ENCODE measurements at places on chromosomes 3 and 15.

DNA sequence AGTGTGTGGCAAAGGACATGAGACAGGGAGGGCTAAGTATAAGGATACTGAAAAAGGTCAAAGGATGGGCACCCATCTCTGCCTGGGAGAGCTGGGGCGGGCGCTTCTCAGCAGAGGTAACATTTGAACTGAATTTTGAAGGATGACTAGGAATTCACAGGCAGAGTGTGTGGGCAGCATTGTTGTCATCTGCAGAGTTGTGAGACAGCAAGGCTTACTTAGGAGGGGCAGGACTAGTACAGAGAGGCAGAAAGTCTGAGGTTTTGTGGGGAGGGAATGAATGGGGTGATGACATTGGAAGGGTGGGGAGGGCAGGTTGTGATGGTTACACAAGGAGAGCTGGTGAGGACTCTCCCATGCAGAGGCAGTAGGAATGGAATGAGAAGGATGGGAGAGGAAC lies 84.1 kb upstream of the PRR23C start:
- DNase-seq: no peak
- H3K4me1 ChIP-seq: no peaks in the 10 kb centered on the region
- H3K36me3 ChIP-seq: no peaks in the 10 kb centered on the region

- no peaks in the 10 kb centered on the region for H3K27me3 ChIP-seq
- no peak for DNase-seq
- peak overlapping the region; percentile 98 for H3K4me3 ChIP-seq
- H3K36me3 ChIP-seq: no peaks in the 10 kb centered on the region
Observed at GRCh38 chr3:49410846-49411534, 786 bp downstream of the RHOA start.

DNA sequence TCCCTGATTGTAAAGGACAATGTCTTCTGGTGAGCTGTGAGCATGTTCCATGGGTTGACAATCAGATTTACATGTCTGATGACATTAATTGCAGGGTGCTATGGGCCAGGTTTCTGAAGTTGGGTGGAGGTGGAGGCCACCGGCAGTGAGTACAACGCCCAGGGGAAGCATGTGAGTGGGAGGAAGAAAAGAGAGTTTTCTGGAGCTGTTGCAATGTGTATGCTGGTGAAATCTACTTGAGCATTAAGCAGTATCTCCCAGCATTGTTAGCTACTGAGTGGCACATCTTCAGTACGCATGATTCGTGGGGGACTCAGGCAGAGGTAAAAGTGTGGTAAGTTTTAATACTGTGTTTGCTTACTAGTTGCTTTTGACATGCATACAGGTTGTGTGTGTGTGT lies 26.6 kb downstream of the TMEM45A start:
- no peaks in the 10 kb centered on the region for H3K4me1 ChIP-seq
- H3K27me3 ChIP-seq: no peaks in the 10 kb centered on the region

GRCh38 chr3:30933478-30934207 lies 39.2 kb upstream of the GADL1 start:
- H3K4me1 ChIP-seq: no peaks in the 10 kb centered on the region
- H3K27me3 ChIP-seq: no peaks in the 10 kb centered on the region
- no peaks in the 10 kb centered on the region for H3K36me3 ChIP-seq
- DNase-seq: no peak
- H3K27ac ChIP-seq: no peak overlapping the region
- H3K4me3 ChIP-seq: no peak overlapping the region

GRCh38 chr15:41557673-41558399 lies 1.2 kb upstream of the TYRO3 start:
- H3K4me1 ChIP-seq: no peaks in the 10 kb centered on the region
- H3K36me3 ChIP-seq: no peaks in the 10 kb centered on the region
- no peak overlapping the region for H3K27ac ChIP-seq
- DNase-seq: no peak
- H3K27me3 ChIP-seq: no peaks in the 10 kb centered on the region

- H3K4me1 ChIP-seq: no peaks in the 10 kb centered on the region
- H3K36me3 ChIP-seq: no peaks in the 10 kb centered on the region
- no peak for DNase-seq
- peak overlapping the region; percentile 99 for H3K4me3 ChIP-seq
- H3K27ac ChIP-seq: peak overlapping the region; percentile 67
Observed at GRCh38 chr3:47475029-47475569, 642 bp downstream of the SCAP start.

DNA sequence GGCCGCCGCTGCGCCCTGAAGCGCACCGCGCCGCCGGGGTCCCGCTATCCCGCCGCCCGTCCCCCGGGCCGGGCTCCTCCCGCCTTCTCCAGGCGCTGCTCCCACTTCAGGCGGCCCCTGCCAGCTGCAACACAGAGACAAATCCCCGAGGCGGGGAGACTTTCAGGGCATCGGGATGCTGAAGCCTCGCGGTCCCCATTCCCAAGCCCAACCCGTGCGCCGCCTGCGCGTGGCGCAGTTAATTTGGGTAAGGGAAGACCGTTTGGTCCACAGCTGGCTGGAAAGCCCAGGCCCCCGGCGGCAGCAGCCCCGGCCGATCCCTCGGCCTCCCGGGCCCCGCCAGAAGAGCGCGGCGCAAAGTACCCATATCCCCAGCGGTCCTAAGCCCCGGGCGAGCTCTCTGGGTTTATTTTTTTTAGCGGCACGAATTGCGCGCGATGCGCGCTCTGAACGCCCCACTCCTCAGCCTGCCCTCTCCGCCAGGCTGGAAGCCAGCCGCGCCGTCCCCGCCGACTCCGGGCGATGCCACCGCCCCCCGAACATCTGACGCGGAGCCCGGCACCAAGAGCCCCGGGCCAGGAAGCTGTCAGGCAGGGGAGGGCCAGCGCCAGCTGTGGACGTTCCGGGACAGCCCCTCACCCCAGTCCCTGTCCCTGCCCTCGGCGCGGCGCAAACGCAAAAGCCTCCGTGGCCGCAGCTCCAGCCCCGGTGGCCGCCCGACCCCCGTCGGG lies 517 bp downstream of the FBN1 start:
- no peaks in the 10 kb centered on the region for H3K4me1 ChIP-seq
- H3K36me3 ChIP-seq: no peaks in the 10 kb centered on the region
- peak overlapping the region; percentile 74 for H3K27ac ChIP-seq
- H3K4me3 ChIP-seq: peak overlapping the region; percentile 58

DNA sequence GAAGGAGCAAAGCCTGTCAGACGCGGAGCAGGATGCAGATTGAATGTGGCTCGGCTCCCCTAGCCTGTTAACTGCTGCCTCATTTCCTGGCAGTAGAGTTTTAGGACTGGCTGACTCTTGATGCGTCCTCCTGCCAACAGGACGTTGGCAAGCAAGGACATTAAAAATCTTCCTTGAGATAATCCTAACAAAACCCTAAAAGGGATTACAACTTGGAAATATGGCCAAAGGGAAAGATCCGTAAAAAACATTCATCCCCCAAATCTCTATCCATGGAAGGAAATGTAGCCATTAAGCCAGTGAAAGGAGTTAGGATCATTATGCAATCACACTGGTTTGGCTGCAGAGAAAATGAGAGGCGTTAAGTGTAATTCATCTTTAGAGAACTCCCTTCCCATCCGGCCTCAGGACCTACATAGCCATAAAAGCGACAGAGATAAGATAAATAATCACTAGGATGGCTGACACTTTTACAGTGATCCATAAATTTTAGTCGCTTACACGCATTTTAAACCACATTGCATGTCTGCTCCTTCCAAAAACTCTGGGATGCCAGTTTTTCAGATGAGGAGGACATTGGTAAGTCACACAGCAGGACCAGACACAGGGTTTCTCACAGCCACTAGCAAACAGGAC lies 44.5 kb upstream of the C3orf80 start:
- H3K36me3 ChIP-seq: no peaks in the 10 kb centered on the region
- H3K27me3 ChIP-seq: no peaks in the 10 kb centered on the region
- H3K4me1 ChIP-seq: peaks cover 9% of the 10 kb centered on the region
- no peak overlapping the region for H3K4me3 ChIP-seq

GRCh38 chr3:46114323-46114988 lies 87.2 kb upstream of the XCR1 start:
- no peak overlapping the region for H3K27ac ChIP-seq
- H3K4me3 ChIP-seq: no peak overlapping the region
- DNase-seq: no peak
- no peaks in the 10 kb centered on the region for H3K4me1 ChIP-seq

DNA sequence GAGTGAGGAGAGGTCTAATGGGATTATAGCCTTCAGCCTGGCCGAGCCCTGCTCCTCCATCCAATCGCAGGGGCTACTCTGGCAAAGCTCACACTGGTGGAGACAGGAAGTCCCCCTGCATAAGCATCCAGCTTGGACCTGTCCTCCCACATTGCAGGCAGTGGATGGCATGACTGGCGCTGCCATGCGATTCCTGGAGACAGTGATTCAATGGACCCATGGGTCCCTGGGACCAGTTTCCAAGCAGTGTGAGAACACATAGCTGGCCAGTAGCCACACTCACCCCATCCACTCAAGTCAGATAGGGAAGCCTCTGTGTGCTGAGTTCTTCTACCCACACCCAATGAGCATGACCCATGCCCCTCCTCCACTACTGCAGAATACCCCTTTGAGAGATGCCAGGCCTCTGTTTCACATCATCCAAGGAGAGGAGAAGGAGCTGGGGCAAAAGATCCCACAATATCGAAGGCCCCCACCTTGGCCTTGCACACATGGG lies 18.1 kb upstream of the POC1A start:
- H3K27me3 ChIP-seq: no peaks in the 10 kb centered on the region
- no peaks in the 10 kb centered on the region for H3K4me1 ChIP-seq

DNA sequence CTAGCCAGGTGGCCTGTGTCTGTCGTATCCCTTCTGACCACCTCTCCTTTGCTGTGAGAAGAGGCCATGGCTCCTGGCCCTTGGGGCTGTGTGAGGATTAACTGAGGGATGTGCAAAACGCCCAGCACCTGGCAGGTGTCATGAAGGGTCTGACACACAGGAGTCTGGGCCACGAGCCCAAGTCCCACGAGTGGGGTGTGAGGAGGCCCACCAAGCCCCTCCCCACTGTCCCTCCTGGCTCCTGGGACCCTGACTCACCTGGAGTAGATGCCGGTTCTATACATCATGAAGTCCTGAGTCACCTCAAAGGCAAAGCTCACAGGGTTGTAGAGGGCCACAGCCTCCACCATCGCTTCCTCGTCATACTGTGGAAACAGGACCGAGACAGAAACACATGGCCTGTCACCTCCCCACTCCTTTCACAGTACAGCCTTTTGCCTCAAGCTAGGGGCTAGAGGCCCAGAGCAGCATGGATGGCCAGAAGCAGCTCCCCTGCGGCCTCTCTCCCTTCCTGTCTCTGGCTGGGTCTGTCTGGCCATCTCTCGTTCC lies 19.7 kb downstream of the CTSH start:
- H3K27me3 ChIP-seq: no peaks in the 10 kb centered on the region
- H3K36me3 ChIP-seq: no peaks in the 10 kb centered on the region
- H3K4me1 ChIP-seq: peaks cover under 1% of the 10 kb centered on the region
- no peak overlapping the region for H3K4me3 ChIP-seq
- no peak for DNase-seq
- H3K27ac ChIP-seq: no peak overlapping the region

- H3K4me1 ChIP-seq: no peaks in the 10 kb centered on the region
- H3K27ac ChIP-seq: no peak overlapping the region
Observed at GRCh38 chr15:60894347-60894746, 334.8 kb downstream of the RORA start.

DNA sequence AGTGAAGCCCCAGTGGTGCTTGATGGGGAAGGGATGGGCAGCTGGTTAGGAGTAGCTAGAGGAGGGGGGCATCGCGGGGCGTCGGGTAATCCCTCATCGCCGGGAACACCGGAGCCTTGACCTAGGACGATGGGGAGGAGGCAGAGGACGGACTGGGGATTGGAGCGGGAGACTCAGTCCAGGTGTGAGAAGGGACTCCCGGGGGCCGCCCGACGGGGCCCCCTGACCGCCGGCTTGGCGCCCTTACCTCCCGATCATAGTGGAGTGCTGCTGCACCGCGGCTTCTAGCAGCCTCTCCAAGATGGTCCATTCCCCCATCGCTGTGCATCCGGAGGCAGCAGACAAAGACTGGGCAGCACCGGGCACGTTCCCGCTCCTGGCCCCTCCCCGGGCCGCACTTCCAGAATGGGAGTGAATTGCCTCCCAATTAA lies 612 bp downstream of the GJD2 start:
- H3K27ac ChIP-seq: no peak overlapping the region
- peaks cover 9% of the 10 kb centered on the region for H3K27me3 ChIP-seq
- no peaks in the 10 kb centered on the region for H3K4me1 ChIP-seq
- no peak overlapping the region for H3K4me3 ChIP-seq

DNA sequence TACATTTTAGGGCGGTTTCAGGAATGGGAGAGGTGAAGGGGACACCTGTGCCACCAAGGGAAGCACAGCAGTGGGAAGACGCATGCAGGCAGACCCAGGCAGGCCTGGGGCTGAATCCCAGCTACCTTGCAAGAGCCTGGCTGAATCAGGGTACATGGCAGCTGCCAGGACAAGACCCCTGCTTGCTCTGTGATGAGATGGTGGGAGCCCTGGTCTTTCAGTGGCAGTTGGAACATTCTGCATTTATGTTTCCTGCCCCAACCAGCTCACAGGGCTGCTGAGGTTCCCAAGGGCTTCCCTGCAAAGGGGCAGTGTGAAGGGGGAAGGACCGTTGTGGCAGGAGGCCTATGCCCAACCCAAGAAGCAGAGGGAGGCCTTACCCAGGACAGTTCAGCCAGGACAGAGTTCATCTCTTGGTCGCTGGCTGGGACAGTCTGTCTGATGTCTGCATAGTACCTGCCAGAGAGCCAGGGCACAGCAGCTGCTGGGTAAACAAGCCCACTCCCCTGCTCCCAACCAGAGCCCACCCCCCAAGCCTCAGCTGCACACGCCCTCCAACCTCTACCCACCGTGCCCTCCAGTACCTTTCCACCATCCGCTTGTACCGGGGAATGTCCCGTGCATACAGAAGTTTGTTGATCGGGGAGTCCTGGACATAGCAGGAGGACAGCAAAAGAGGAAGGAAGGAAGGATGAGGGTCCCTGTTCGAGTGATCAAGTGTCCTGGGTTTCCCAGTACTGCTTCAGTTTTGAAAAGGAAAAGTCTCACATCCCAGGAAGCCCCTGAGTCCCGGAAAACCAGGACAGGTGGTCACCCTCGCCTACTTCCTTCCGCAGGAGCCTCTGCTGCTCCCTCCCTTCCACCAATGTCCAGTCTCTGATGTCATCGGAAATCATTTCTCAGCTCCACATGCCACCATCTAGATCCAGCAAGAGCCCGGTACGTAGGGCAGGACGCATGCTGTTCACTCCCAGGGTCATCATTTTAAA lies 23.1 kb downstream of the PLXNB1 start:
- DNase-seq: peak; percentile 3
- no peaks in the 10 kb centered on the region for H3K4me1 ChIP-seq
- no peak overlapping the region for H3K27ac ChIP-seq

GRCh38 chr3:73885862-73886261 lies 261.1 kb upstream of the PDZRN3 start:
- H3K27ac ChIP-seq: no peak overlapping the region
- no peak overlapping the region for H3K4me3 ChIP-seq
- H3K36me3 ChIP-seq: no peaks in the 10 kb centered on the region
- no peaks in the 10 kb centered on the region for H3K4me1 ChIP-seq
- no peaks in the 10 kb centered on the region for H3K27me3 ChIP-seq
- DNase-seq: no peak

- no peak overlapping the region for H3K4me3 ChIP-seq
- H3K4me1 ChIP-seq: no peaks in the 10 kb centered on the region
- no peak for DNase-seq
- H3K27me3 ChIP-seq: no peaks in the 10 kb centered on the region
- no peak overlapping the region for H3K27ac ChIP-seq
- no peaks in the 10 kb centered on the region for H3K36me3 ChIP-seq
Observed at GRCh38 chr3:194339840-194340239, 11.3 kb downstream of the CPN2 start.

Measured in prostate gland (tissue), 2 donors.